ENCODE measurements at places on chromosomes 6 and 20.
A peak's percentile ranks its signal among the peaks of the same experiment; 100 is the strongest.

GRCh38 chr20:2140561-2140960, 38.9 kb downstream of the STK35 start:
- DNase-seq: peak; percentile 17

DNA sequence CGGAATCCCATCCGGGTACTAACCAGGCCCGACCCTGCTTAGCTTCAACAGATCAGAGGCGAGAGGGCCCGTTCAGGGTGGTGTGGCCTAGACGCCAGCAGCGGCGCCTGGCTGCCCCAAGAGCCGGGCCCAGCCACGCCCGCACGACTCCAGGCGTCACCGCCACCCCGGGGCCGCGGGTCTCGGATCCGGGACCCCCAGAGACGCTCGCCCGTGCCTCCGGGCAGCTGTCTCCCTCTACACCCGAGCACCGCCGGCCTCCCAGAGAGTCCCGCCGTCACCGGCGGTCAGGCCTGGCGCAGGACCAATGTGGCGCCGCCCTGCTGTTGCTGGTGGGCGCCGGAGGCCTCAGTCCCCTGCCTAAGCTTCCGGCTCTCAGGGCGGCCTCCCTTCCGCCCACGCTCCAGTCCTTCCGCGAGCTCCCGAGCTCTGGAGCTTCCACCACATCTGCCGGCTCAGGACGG, 441.2 kb upstream of the DEFB115 start:
- DNase-seq: peak; percentile 11

- peak; percentile 78 for DNase-seq
Observed at GRCh38 chr20:41287327-41287726, 30.2 kb downstream of the ZHX3 start.

GRCh38 chr6:56393615-56394612, 146.5 kb upstream of the COL21A1 start:
- DNase-seq: no peak
